ENCODE measurements at places on chromosomes 1 and 21.

DNA sequence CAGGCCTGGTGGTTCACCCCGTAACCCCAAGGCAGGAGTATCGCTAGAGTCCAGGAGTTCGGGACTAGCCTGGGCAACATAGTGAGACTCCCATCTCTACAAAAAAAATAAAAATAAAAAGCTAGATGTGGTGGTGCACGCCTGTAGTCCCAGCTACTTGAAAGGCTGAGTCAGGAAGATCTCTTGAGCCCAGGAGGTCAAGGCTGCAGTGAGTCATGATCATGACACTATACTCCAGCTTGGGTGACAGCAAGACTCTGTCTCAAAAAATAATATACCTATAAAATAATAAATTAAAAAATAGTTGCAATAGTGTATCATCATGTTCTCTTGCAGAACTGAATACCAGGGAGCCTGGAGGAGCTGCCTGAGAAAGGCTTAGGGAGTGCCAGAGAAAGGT, 19.9 kb upstream of the TMEM39B start:
- DNase-seq, result no peak
- H3K36me3 ChIP-seq, result peaks cover 91% of the 10 kb centered on the region
- H3K27me3 ChIP-seq, result no peaks in the 10 kb centered on the region

DNA sequence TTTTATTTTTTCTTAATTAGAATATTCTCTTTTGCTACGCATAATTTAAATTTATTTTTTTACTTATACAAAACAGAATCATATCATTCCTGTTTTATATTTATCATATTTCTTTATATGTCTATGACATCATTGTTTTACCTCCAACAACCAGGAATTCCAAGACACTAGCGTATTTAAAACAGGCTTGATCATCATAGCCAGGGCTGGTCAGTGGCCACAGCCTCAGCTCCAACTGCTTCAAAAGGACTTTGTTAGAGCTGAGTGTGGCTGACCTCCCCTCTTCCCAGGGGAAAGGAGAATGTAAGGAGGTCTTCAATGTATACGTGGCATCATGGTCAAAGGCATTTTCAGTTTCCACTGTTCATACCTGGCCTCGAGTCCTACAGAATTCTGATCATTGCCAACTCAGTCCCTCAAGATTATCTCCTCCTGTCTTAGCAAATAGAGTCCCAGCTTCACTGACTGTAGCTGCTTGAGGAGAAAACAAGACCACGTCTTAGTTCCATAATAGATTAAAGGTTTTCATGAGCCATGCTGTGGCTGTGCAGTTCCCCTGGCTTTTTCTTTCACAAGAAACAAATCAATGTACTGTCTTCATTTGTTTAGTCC, 444.0 kb downstream of the PTPRC start:
- DNase-seq, result no peak
- no peak overlapping the region for H3K4me3 ChIP-seq
- H3K27me3 ChIP-seq, result no peaks in the 10 kb centered on the region
- peak overlapping the region; percentile 21 for H3K27ac ChIP-seq
- peaks cover 13% of the 10 kb centered on the region for H3K4me1 ChIP-seq

DNA sequence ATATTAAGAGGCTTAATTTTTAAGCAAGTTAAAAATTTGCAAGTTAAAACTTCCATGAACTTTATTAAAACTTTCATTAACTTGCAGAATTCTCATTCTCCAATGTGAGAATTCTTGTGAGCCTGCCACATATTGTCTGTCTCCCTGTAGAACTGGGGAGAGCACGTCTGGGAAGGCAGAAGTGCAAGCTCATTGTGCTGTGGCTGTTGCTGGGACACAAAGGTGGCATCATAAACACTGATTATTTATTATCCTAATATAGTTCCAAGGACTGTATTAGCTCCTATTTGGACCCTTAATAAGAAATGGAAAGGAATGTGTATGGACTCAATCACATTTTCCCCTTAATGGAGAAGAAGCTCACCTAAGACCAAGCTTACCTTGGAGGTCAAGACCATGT, 68.7 kb upstream of the MROH9 start:
- no peaks in the 10 kb centered on the region for H3K27me3 ChIP-seq
- no peak for DNase-seq
- H3K4me1 ChIP-seq, result no peaks in the 10 kb centered on the region
- H3K36me3 ChIP-seq, result no peaks in the 10 kb centered on the region
- no peak overlapping the region for H3K4me3 ChIP-seq
- no peak overlapping the region for H3K27ac ChIP-seq

DNA sequence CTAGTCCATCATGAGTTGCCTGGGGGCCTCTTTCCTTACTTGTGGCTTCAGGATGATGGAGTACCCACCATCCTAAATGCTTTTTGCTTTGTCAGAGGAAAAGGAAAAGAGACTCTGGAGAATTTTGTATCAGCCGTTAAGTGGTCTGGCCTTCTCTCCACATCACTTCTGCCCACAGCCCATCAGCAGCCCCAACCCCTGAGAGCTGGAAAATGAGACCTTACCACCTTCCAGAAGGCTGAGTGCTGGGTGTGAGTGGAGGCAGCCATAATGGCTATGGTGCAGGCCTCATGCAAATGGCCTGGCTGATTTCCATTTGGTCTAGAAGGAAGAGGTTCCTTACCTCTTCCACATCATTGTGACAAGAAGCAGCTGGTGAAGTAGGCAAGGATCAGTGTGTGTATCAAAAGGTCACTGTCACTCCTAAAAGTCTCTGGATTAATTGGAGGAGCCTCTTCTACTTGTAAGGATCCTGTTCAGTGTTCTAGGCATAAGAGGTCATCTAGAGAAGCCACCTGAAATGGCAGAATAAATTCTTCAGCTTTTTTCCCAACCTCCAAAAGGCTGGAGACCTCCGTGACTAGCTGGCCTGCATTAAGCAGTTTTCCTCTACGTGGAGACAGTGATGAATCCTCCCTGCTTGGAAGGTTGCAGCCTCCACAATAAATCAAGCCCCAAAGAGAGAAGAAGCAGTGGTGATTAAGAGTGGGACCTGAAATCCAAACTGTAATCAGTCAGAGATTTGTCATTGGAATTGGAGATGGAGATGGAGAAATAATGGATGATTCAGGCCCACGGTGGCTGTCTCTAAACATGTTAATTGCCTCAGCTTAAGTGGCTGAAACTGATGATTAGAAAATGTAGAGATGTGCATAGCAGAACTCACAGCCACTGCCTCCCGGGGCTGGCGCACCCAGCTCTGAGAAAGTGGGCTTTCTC, 111.5 kb downstream of the CNIH3 start:
- no peak for DNase-seq
- H3K27ac ChIP-seq, result no peak overlapping the region

DNA sequence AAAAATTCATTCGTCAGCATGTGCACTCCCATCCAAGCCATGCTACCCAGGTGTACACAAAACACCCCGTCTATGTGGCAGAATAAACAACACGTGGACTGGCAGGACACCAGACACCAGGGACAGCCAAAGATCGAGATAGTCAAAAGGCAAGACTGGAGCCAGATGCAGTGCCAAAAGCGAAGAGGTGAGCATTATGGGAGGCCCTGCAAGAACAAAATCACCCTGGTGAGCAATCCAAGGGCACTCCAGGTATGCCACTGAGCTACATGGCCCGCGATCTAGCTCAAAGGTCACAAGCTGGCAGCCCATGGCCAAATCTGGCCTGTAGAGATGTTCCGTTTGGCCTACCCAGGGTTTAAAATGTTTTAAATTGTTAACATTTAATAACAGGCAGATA, 33.7 kb downstream of the PLPP3 start:
- DNase-seq, result no peak
- no peaks in the 10 kb centered on the region for H3K27me3 ChIP-seq
- no peak overlapping the region for H3K4me3 ChIP-seq
- H3K27ac ChIP-seq, result no peak overlapping the region
- H3K4me1 ChIP-seq, result peaks cover 11% of the 10 kb centered on the region

- no peak overlapping the region for H3K27ac ChIP-seq
- no peaks in the 10 kb centered on the region for H3K27me3 ChIP-seq
- H3K4me1 ChIP-seq, result peaks cover 18% of the 10 kb centered on the region
- peaks cover 17% of the 10 kb centered on the region for H3K36me3 ChIP-seq
- no peak for DNase-seq
- no peak overlapping the region for H3K4me3 ChIP-seq
Measured at GRCh38 chr1:203632941-203633340, 6.3 kb downstream of the ATP2B4 start.

- no peak overlapping the region for H3K4me3 ChIP-seq
- peaks cover 29% of the 10 kb centered on the region for H3K4me1 ChIP-seq
- peak overlapping the region; percentile 5 for H3K27ac ChIP-seq
- no peak for DNase-seq
- peaks cover 9% of the 10 kb centered on the region for H3K27me3 ChIP-seq
Measured at GRCh38 chr1:27391511-27392095, 819 bp upstream of the GPR3 start.

GRCh38 chr1:27912429-27912828, 22.4 kb upstream of the SMPDL3B start:
- H3K27me3 ChIP-seq, result no peaks in the 10 kb centered on the region
- peaks cover 18% of the 10 kb centered on the region for H3K36me3 ChIP-seq
- DNase-seq, result no peak
- peaks cover 14% of the 10 kb centered on the region for H3K4me1 ChIP-seq

DNA sequence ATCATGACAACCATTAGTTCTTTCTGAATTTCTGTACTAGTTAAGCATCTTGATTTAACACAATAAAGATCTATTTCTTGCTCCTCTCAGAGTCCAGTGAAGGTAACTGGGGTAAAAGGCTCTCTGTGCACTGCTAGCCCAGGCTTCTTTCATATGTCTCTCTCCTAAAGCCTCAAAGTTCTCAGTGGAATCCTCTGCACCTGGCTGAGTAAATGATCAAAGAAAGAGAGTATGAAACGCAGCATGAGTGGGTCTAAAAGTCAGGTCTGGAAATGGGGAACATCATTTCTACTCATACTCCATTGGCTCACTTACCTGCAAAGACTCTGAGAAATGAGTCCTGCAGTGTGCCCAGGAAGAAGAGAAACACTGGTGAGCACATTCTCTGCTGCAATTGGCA, 418.5 kb downstream of the PTPRC start:
- peaks cover 8% of the 10 kb centered on the region for H3K36me3 ChIP-seq
- H3K27me3 ChIP-seq, result no peaks in the 10 kb centered on the region
- peak overlapping the region; percentile 22 for H3K27ac ChIP-seq
- peak overlapping the region; percentile 51 for H3K4me3 ChIP-seq

All from thymus (tissue), 14 donors.